ENCODE measurements at places on chromosomes 16 and 17.

DNA sequence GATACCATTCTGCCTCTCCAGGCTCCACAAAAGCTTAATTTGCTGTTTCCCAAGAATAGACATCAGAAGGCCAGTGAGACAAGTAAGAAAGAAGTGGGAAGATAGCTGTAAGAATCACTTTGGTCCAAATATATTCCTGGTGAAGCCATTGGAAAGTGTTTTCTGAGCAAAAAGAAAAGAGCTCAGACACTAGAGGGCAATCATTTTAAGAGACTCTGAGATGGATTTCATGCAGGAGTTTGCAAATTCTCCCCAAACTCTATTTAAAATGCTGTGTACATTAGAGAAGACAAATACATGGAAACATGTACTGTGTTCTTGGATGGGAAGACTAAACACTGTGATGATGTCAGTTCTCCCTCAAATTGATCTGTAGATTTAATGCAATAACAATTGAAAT, 8.0 kb upstream of the SLC6A2 start:
- no peak for DNase-seq

GRCh38 chr16:88522276-88522949, 47.8 kb upstream of the ZC3H18 start:
- no peak for DNase-seq

DNA sequence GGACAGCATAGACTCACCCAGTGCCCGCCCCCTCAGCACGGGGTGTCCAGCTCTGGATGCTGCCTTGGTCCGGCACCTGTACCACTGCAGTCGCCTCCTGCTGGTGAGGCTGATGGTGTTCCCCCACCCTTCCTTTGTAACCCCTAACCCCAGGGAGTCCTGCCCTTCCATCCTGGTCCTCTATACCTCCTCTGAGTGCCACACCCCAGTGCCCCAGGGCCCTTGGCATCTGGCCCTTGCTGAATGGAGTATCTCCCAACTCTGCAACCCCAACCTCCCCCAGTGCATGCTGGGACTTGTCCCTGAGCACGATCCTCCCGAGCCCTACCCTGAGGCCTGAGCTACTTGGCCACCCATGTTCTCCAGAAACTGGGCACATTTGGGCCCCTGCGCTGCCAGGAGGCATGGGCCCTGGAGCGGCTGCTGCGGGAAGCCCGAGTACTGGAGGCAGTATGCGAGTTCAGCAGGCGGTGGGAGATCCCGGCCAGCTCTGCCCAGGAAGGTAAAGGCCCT, 15.8 kb downstream of the RIPOR1 start:
- DNase-seq = no peak

DNA sequence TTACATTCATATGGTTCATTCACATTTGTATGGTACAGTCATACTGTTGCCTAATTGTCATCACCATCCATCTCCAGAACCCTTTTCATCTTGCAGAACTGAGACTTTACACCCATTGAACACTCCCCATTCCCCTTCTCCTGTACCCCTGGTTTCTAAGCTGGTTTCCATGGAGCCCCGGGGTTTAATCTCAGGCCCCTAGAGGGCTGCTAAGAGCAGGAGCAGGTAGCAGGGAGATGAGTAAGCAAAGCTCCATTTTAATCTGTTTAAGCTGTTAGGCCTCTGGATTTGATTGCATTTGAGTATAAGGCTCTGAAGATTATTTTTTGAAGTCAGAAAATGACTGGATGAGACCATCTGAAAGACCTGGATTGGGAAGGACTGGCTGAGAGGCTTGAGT, 68.5 kb upstream of the RPL38 start:
- DNase-seq = no peak

DNA sequence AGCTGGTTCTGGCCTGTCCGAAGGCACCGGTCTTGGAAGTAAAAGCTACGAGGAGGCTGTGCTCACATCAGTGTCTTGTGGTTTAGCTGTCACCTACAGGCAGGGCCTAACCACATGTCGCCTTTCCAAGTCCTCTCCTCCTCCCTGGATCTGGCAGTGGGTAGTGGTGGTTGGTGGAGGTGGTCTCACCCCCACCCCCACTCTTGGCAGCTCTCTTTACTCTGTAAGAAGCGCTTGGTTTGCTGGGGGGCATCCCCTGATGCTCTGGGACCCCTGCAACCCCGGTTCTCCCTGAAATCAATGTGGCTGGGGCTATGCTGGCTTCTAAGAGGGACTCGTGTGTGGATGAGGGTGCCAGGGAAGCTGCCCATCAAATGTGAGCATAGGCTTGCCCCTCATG, 68.3 kb downstream of the WIPI1 start:
- no peak for DNase-seq

DNA sequence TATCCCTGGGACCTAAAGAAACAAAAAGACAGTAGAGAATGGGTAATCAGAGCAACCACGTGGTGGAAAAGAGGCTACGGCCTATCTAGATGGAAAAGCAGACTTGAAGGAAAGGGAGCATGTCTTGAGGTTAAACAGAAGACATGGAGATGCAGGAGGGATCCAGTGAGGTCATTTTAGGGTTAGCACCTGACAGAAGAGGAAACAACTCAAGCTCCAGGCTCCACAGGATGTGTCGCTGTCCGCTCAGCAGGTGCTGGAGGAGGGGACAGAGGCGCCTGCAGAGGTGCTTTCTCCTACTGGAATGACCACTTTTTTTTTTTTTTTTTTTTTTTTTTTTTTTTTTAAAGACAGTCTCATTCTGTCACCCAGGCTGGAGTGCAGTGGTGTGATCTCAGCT, 47.5 kb upstream of the CLEC3A start:
- peak; percentile 46 for DNase-seq

- no peak for DNase-seq
These were observed 527.2 kb downstream of the TMEM114 start for GRCh38 chr16:8063159-8063558.

- DNase-seq = peak; percentile 57
These were observed 3.6 kb upstream of the WDR81 start for GRCh38 chr17:1720856-1721386.

- DNase-seq = peak; percentile 43
These were observed 737 bp downstream of the RPUSD1 start for GRCh38 chr16:787321-787966.

DNA sequence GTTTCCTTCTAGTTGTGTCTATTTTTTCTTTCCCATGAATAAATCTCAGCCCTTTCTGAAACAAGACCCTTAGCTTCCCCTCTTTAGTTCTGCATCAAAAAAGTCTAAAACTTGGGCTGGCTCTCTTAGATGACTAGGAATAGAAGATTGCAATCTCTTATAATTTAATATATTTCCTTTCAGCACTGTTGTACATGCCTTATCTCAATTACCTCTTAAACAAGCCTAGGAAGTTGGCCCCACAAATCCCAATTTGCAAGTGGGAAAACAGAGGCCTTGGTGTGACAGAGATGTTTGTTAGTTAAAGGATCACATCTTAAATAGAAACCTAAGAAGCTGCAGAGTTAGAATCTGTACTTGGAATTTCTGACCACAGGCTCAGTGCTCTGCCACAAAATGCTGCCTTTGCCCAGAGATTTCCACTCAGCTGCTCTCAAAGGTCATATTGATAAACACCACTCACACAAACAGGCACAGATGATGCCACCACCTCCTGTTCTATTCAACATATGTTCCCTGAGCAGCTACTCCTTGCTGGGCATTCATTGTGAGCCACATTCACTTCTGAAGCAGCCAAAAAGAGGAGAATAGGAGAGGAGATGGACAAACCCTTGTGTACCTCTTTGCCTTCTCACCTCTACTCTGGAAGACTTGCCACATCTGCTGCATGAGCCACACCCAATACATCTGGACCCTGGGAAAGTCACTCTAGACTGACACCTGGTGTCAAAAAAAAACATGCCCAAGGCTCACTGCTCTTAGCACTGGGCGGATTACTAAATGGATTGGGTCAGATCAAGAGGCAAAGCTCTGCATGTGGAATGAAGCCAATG, 5.5 kb downstream of the CCDC182 start:
- DNase-seq = peak; percentile 58

GRCh38 chr17:30332057-30332542, 1.8 kb downstream of the TMIGD1 start:
- DNase-seq = no peak

DNA sequence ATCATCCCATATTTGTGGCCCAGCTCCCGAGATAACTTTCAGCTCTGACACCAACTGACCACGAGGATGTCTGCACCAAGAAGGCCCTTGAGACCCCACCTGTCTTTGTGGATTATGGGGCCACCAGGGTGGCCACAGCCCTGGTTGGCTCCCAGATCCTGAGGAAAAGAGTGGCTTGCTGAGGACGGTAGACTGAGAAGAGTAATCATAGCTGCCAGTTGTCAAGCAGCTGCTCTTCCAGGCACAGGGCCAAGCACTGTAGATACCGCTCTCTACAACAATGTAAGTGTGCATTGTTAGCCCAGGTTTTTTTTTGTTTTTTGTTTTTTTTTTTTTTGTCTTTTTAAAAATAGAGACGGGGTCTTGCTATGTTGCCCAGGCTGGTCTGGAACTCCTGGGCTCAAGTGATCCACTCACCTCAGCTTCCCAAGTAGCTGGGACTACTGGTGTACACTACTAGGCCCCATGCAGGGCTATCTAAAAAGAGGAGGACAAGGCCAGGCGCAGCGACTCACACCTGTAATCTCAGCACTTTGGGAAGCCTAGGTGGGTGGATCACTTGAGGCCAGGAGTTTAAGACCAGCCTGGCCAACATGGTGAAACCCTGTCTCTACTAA, 9.6 kb downstream of the ZNF205 start:
- no peak for DNase-seq

DNA sequence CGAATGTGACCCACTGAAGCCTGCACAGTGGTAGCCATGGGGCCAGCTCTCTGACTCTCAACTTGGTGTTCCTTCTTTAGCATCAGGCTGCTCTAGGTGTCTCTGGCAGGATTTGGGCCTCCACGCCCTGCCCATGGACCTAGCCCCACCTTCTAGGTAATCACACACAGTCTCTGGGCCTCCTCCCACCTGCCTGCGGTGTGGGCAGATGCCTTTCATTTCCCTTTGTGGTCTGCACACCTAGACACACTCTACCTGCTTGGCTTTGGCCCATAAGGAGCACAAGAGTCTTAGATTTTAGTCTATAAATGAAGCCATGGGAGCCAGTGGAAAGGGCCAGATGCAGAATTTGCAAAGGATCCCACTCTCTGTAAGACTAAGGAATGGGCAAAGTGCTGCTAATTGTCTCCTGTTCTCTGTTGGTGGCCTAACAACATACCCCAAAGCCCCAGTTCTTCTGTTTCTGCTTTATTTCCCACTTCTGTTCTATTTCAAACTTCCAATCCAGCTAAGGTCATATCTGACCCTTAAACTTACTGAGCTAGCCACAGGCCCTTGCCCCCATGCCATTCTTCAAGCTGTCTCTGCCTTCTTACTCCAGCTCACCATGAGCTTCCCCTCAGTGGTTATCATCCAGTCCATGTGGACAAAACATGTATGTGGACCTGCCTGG, 7.2 kb upstream of the MFSD6L start:
- DNase-seq = peak; percentile 71

DNA sequence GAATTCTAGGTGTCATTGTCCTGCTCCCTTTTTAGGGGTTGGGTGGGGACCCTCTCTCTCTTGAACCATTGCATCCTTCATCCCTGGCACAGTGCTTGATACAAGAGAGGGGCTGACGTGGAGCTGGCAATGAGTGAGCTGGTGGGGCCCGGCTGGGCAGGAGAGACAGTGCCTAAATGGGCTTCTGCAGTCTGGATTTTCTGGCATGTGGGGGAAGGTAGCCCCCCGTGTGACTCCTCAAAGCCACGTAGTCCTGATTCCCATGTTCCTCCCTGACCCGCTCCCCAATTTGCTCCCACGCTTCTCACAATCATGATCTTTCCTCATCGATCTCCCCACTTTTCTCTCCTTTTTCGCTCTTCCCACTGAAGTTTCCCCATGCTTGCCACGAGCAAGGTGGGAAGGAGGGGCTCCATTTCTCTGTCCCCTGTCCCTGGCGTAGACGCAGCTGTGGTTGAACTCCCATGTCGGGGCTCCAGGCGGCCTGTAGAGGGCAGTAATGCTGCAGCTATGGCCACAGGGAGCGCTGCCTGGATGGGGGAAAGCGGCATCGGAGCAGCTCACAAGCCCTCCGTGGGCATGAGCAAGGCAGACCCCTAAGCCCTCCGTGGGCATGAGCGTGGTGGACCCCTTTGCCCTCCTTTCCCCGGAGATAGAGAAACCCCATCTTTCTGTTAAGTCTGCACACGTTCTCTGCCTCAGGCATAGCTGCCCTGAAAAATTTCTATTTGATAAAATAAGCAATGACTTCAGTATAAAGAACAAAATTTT, 47.5 kb downstream of the HAPSTR1 start:
- peak; percentile 81 for DNase-seq

- DNase-seq = peak; percentile 66
These were observed 840 bp upstream of the CD300LB start for GRCh38 chr17:74532115-74532514.

DNA sequence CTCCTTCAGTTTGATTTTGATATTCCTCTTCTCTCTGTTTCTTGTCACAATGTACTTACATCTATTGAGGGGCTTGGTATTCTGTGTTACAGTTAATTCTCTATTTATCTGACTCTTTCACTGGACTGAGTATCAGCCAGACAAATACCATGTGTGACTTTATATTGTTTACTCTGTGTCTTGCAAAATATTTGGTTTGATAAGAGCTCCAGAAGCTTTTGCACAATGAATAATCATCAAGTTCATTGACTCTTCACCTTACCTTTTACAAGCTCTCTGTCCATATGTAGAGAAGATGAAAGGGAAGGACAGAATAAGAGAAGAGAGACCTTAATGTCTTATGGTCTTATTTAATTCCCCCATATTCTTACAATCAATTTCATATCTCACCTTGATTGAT, 877.7 kb upstream of the CDH8 start:
- no peak for DNase-seq

GRCh38 chr17:80663781-80664206, 119.2 kb downstream of the RPTOR start:
- DNase-seq = no peak

- no peak for DNase-seq
These were observed 3.1 kb downstream of the NUDT21 start for GRCh38 chr16:56448005-56448404.

GRCh38 chr17:17505610-17506171, 9.5 kb upstream of the RASD1 start:
- no peak for DNase-seq

DNA sequence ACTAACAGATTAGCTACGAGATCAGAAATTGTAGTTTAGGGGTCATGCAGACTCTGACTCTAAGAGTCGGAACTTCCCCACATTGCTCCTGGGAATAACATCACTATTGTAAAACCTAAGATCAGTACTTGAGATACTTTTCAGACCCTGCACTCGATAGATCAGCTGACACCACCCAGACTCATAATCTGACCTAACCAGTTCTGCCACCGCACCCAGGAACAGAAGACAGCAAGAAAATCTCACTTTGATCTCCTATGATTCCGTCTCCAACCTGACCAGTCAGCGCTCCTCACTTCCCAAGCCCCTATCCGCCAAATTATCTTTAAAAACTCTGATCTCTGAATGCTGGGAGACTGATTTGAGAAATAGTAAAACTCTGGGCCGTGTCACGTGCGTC, 27.2 kb upstream of the ASGR2 start:
- no peak for DNase-seq

- no peak for DNase-seq
These were observed 44.8 kb downstream of the RNF135 start for GRCh38 chr17:31015639-31016038.

- no peak for DNase-seq
These were observed 28.1 kb downstream of the GRIN2C start for GRCh38 chr17:74831444-74832146.

- DNase-seq = no peak
These were observed 27.0 kb upstream of the MRPS23 start for GRCh38 chr17:57876866-57877237.

- DNase-seq = no peak
These were observed 8.9 kb downstream of the ACOX1 start for GRCh38 chr17:75970011-75970523.
